IMR-90 (cell line): ENCODE measurements at places on chromosomes 12 and 14. TPM values are rescaled to one million over a fixed set of nuclear protein-coding genes. Genes with fewer than 3 reads are reported as not detected.

GRCh38 chr14:31001339-31001658 lies 24.1 kb upstream of the AP4S1 start:
- no peak overlapping the region for H3K4me3 ChIP-seq
- DNase-seq, result no peak
- 0 out of 2 replicates have a peak, but pooled peaks cover 3% of the 10 kb centered on the region for H3K4me1 ChIP-seq
- no peaks in the 10 kb centered on the region for H3K27me3 ChIP-seq

DNA sequence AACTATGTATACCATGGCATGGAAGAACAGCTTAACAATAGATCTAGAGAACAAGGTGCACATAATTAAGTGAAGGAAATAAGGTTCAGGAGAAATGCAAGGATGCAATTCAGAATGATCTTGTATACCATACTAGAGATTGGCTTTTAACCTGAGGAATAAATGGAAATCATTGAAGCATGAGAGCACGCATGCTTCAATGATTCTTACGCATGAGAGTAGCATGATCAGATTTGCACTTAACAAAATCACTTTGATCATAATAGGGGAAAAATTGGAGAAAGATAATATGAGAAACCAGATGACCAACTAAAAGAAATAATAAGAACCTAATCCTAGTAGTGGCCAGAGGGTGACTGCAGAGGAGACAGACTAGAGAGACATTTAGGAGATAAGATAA lies 133.3 kb upstream of the FSCB start:
- H3K4me1 ChIP-seq, result no peaks in the 10 kb centered on the region
- H3K27me3 ChIP-seq, result no peaks in the 10 kb centered on the region
- H3K36me3 ChIP-seq, result no peaks in the 10 kb centered on the region
- no peak overlapping the region for H3K27ac ChIP-seq
- no peak for DNase-seq
- H3K4me3 ChIP-seq, result no peak overlapping the region

DNA sequence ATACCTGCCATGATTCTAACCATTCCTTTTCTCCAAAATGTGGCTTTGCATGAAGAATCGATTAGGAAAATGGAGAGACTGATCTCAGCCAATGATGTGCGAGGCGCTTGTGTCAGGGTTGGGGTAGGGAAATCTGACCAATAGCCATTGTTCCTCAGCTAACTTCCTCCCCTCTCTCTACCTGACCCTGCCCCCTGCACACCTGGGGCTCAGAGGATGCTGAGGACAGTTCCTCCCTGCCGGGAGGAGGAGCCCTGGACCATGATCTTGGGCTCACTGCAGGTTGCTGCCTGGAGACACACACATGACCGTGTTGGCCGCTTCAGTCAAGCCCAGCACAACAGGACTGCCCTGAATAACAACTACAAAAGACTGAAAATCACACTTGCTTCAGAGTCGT lies 119.8 kb upstream of the SFSWAP start:
- no peaks in the 10 kb centered on the region for H3K4me1 ChIP-seq
- H3K36me3 ChIP-seq, result no peaks in the 10 kb centered on the region
- no peak overlapping the region for H3K27ac ChIP-seq
- no peak overlapping the region for H3K4me3 ChIP-seq

- no peaks in the 10 kb centered on the region for H3K27me3 ChIP-seq
- no peaks in the 10 kb centered on the region for H3K4me1 ChIP-seq
- H3K27ac ChIP-seq, result no peak overlapping the region
- no peak for DNase-seq
Measured at GRCh38 chr14:38786921-38787320, 316.1 kb downstream of the SEC23A start.

DNA sequence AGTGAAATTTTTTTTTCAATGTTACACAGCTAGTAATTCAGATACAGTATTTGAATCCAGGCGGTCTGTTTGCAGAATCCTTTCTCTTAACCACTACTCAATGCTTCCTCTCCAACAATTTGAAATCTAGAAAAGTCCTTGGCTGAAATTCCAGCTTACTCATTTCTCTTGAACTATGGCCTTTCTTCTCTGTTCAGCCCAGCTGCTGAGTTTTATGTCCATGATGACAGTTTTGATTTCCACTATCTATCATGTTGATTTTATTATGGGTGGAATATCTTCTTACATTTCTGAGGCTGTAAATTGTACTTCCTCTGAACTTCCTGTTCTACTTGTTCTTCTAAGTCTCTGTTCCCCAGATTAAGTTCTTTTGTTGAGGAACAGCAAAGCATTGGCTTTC lies 315.3 kb downstream of the DIO2 start:
- H3K4me3 ChIP-seq, result no peak overlapping the region
- DNase-seq, result peak; percentile 33
- no peaks in the 10 kb centered on the region for H3K27me3 ChIP-seq
- no peak overlapping the region for H3K27ac ChIP-seq

DNA sequence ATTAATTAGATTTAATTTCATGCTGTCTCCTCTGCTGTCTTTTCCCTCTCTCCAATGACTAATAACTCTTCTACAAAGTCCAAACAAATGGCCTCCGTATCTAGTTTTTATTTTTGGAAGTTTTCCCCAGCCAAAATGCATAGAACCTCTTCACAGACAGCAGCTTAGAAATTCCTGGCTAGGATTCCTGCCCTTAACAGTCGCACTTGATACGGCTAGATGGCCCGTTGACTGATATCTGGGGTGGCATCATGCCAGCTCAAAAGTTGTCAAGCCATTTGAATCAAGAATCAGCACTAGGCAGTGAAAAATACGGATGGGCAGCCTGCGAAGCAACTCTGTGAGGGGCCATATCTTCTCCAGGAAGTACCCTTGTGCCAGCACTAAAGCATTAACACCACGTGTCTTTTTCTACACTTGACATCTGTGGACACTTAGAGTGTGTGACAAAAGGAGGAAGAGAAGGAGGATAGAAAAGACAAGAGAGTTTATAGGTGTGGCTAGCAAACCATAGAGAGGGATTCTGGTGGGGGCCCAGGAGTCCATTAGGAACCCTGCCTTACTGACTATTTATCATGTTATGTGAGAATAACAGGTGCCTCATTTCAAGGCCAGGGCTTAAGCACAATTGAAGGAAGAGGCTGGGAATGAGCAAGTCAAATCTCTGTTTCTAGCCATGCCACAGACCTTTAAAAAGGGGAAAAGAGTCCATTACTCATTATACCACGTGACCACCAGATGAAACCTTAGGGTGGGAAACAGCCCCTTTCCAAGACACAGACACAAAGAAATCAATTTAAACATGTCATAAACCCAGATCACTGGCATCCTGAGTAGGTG lies 39.2 kb upstream of the KRR1 start:
- peak; percentile 29 for DNase-seq
- no peaks in the 10 kb centered on the region for H3K27me3 ChIP-seq
- H3K36me3 ChIP-seq, result no peaks in the 10 kb centered on the region
- peaks cover 18% of the 10 kb centered on the region for H3K4me1 ChIP-seq
- peak overlapping the region; percentile 71 for H3K27ac ChIP-seq

DNA sequence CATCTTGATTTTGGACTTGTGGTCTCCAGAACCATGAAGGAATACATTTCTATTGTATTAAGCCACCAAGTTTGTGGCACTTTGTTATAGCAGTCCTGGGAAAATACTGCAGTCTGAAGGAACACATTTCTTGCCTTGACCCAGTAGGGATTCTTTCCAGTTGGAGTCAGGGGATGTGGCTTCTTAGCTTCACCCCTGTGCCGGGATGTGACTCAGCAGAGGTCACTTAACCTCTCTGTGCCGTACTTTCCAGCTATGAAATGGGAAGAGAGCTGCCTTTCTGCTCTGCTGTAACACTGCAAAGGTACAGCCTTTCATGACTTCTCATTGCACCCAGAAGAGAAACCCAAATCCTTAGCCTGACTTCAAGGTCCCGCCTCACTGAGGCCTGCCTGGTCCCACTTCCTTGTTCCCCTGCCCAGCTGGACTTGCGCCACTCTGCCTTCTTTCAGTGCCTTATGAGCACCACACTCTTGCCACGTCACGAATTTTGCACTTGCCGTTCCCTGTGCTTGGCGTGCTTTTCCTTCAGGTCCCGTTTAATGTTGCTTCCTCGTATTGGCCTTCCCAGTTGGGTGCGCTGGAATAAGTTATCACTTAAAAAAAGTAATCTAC lies 24.2 kb downstream of the CHST11 start:
- H3K27ac ChIP-seq, result no peak overlapping the region; the same call in 1 of the 2 replicates
- H3K36me3 ChIP-seq, result no peaks in the 10 kb centered on the region
- H3K4me3 ChIP-seq, result no peak overlapping the region
- DNase-seq, result peak; percentile 79

- H3K27ac ChIP-seq, result peak overlapping the region; percentile 60
- H3K4me3 ChIP-seq, result peak overlapping the region; percentile 80
- H3K4me1 ChIP-seq, result peaks cover 4% of the 10 kb centered on the region; the same call in 1 of the 2 replicates
- no peaks in the 10 kb centered on the region for H3K27me3 ChIP-seq
- peaks cover 12% of the 10 kb centered on the region for H3K36me3 ChIP-seq
- peak; percentile 19 for DNase-seq
Measured at GRCh38 chr12:120470150-120470784, 719 bp upstream of the SRSF9 start.

PRKAB1 gene
- polyA plus RNA-seq, result 18.6 and 19.3 TPM in 2 replicates

SLC38A4 gene
- 2.3 and 2.7 TPM in 2 replicates for polyA plus RNA-seq

DNA sequence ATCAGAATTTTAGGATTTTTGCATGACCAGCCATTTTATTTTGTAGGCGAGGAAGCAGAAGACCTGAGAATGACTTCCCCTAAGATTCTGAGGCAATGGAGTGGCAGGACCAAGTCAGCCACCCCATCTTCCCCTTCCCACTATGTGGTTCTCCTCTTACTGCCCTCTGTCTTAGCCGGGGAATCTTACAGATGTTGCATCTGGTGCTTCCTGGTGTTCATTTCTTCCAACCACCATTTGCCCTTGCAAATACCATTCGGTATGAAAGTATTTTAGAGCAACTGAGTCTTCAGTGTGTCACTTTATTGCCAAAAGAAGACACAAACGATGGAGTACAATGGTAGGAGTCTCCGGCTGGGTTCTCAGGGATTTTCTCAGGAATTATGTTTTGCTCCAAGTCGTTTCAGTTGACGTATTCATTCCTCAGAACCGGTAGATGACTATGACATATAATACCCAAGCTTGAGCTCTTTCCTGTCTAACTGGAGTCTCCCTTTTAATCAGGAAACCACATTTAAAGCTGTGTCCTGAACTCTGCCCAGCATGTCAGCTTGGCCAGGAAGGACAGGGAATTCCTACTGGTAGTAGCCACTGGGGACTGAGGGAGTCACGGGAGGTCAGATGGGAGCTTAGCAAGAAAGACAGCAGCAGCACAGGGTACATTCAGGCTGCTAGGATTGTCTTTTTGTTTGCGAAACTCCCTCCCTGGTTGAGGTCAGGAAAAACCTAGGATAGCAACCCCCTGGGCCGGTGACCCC lies 87.0 kb downstream of the SAMD4A start:
- peak; percentile 88 for DNase-seq
- peaks cover 35% of the 10 kb centered on the region for H3K4me1 ChIP-seq
- no peaks in the 10 kb centered on the region for H3K27me3 ChIP-seq
- H3K27ac ChIP-seq, result peak overlapping the region; percentile 79
- H3K4me3 ChIP-seq, result no peak overlapping the region
- H3K36me3 ChIP-seq, result 0 out of 2 replicates have a peak, but pooled peaks cover 2% of the 10 kb centered on the region

GDF3 gene
- polyA plus RNA-seq, result not detected in 2 replicates

GRCh38 chr12:26101763-26102162 lies 23.1 kb downstream of the BHLHE41 start:
- H3K4me1 ChIP-seq, result no peaks in the 10 kb centered on the region
- H3K4me3 ChIP-seq, result no peak overlapping the region
- no peaks in the 10 kb centered on the region; the same call in 1 of the 2 replicates for H3K36me3 ChIP-seq
- DNase-seq, result no peak
- no peaks in the 10 kb centered on the region for H3K27me3 ChIP-seq

GRCh38 chr12:124655698-124656516 lies 88.5 kb upstream of the NCOR2 start:
- no peaks in the 10 kb centered on the region for H3K27me3 ChIP-seq
- H3K4me3 ChIP-seq, result no peak overlapping the region
- DNase-seq, result peak; percentile 93
- H3K36me3 ChIP-seq, result no peaks in the 10 kb centered on the region

KHNYN gene
- polyA plus RNA-seq, result 16.1 and 18.9 TPM in 2 replicates

ACSS3 gene
- 0.47 and 0.84 TPM in 2 replicates for polyA plus RNA-seq

DNA sequence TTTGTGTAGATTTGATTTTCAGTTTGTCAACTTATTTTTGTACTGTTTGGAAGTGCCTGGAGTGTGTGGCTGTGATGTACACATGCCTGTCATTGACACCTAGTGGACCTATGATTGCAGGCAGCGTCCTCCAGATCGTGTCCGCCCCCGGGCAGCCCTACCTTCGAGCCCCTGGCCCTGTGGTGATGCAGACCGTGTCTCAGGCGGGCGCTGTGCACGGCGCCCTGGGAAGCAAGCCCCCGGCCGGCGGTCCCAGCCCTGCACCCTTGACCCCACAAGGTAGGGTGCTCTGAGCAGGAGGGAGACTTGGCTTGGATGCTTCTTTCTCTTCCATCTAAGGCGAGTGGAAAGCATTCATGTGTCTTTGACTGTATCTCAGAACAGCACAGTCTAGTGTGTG lies 75.8 kb downstream of the EP400 start:
- H3K36me3 ChIP-seq, result peaks cover 66% of the 10 kb centered on the region
- H3K27ac ChIP-seq, result no peak overlapping the region
- no peak overlapping the region for H3K4me3 ChIP-seq
- DNase-seq, result no peak

GRCh38 chr12:93297536-93297935 lies 80.2 kb upstream of the NUDT4 start:
- no peak overlapping the region for H3K4me3 ChIP-seq
- 0 out of 2 replicates have a peak, but pooled peaks cover 1% of the 10 kb centered on the region for H3K4me1 ChIP-seq
- no peaks in the 10 kb centered on the region for H3K36me3 ChIP-seq
- no peak for DNase-seq
- no peaks in the 10 kb centered on the region for H3K27me3 ChIP-seq
- H3K27ac ChIP-seq, result no peak overlapping the region

DNA sequence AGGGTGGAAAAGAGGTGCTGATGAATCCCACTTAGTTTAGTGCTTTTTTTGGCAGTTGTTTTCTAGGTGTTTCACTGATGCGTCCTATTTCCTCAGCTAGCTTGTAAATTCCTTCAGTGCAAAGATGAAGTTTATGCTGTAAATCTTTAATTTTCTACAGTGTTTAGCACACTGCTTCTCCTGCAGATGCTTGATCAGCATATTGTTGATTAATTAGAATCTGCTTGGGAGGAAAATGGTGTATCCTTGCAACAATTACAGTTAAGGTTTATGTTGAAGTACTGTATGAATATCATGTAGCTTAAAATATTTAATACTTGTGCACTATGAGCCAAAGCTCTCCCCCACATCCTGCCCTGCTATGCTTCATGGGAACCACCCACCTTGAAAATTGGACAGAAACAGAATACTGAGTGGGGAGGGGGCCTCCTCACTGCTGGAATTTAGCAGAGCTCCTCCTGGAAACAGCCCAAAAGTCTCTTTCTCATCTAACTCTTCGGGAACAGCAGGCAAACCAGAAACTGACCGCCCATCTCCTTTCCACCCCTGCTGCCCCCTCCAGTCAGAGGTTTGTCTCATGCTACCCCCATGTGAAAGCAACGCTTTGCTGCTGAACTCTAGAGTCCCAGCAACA lies 20.3 kb upstream of the DHRS4 start:
- no peaks in the 10 kb centered on the region for H3K4me1 ChIP-seq
- no peak overlapping the region for H3K4me3 ChIP-seq
- H3K27me3 ChIP-seq, result no peaks in the 10 kb centered on the region; the same call in 1 of the 2 replicates
- no peak overlapping the region for H3K27ac ChIP-seq

- peak within 1 kb of the TSS; percentile 99 for H3K4me3 ChIP-seq
- peaks cover 15% of the 10 kb centered on the region for H3K4me1 ChIP-seq
Measured at GRCh38 chr14:105474483-105475268, at the start of gene CRIP2. Gene CRIP2, plus strand, starts transcription at chr14:105474821. Its CDS starts 42 bp downstream, at chr14:105474863.
